ENCODE measurements at places on chromosomes 2 and 18.

GRCh38 chr2:215002500-215002899, 135.9 kb downstream of the ABCA12 start:
- no peak for DNase-seq

- no peak for DNase-seq
Observed at GRCh38 chr2:74925361-74925786, 33.1 kb upstream of the POLE4 start.

DNA sequence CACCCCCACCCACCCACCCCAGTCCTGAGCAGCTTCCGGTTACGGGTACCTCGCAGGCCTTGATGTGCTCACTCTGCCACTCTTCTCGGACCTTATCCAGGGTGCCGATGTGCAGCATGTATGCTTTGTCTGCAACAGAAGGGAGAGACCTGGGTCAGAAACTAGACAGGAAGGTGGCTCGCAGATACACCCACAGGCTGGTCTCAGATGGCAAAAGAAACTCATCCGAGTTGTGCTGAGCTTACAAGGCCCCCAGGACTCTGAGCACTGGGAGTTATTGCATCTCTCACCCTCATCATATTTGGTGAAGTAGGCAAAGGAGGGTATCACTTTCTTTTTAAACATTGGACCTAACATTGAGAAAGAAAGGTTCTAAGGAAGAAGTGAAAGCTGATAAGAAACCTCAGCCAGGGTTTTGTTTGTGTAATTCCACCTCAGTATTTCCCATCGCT, 30.6 kb upstream of the EPG5 start:
- DNase-seq = no peak

DNA sequence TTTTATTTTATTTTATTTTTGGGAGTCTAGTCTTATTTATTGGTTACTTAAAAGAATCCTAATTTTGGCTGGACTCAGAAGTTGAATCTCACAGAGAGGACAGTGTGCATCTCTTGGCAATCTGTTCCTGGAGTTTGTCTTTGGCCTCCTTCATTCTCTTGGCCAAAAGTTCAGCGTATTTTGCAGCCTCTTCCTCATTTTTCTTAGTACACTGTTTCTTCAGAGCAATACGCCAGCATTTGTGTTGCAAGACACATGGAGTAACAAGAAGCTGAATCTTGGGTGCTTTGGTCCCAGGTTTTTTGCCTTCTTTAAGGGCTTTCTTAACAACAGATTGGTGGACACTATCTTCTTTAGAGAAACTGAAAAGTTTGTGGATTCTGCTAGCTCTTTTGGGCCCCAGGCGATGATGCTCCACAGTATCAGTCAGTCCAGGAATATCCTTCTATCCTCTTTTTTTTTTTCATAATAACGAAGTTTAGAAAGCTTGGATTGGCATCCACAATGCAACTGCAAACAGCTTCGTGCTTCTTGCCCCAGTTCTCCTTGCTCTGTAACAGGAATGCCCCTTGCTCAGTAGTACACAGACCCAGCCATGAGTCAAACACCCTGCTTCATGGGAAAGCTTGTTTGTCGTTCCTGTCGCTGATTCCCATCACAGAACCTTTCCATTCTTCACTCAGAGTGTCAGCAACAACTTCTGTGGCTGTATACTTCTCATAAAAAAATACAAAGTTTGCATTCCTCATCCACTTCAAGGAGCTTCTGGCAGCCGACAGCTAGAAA, 34.8 kb upstream of the RFX8 start:
- DNase-seq = no peak

Data from DMS79 treated with DMSO at 0.1 percent for 48 hours (cell line).